Activated CD4-positive, alpha-beta T cell treated with anti-CD3 and anti-CD28 coated beads, Interleukin-2, amount 50 U/mL, for 48 hours (primary cell): ENCODE measurements at places on chromosomes 2 and 18.

- DNase-seq, result no peak
Observed at GRCh38 chr2:192030289-192030688, 164.4 kb downstream of the TMEFF2 start.

DNA sequence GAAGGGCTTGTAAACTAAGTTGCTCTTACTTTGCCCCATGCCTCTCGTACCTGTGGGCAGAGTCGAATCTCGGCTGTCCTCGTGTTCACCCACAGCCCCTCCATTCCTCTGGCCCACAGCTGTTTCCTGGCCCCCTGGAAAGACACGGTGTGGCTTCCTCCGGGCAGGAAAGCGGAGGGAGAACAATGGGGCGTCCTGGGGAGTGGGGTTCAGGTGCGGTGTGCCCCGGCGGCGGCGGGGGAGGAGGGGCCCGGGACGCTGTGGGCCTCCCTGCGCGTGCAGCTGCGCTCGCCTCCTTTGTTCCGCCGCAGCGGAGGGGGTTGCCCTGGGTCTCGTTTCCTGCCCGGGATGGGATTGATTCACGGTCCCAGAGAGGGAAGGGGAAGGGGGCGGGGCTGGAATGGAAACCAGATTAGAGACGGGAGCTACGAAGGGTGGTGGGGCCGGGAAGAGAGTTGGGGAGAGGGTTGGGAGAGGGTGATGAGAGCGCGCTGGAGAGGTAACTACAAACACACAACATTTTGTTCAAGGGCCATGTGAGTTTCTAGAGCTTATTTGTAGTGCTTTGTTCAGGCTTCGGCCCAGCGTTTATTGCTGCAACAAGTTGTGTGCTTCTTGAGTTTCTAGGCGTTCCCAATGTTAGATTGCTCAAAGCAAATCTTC is 796 bp downstream of the MYO1B start:
- DNase-seq, result peak; percentile 58

- DNase-seq, result no peak
Observed at GRCh38 chr2:80748592-80748991, 444.0 kb upstream of the LRRTM1 start.

GRCh38 chr2:239225371-239225851 is 175.4 kb downstream of the HDAC4 start:
- no peak for DNase-seq

GRCh38 chr18:35672897-35673296 is 91.4 kb downstream of the GALNT1 start:
- no peak for DNase-seq

DNA sequence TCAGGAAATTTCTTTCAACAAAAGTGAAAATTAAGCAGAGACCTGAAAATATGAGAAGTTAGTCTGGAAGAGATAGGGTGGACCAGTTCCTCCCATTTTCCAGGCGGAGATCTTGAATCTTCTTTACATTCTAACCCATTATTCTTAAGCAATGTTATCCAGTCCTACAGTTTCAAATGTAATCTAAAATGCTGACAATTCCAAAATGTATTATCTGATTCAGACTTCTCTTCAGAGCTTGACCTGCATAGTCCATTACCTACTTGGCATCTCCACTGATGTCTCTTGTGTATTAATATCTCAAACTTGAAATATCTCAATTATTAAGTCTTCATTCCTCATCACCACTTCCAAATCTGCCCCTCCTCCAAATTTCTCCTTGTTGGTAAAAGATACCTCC is 28.4 kb upstream of the SLC39A10 start:
- no peak for DNase-seq

- DNase-seq, result peak; percentile 34
Observed at GRCh38 chr18:23228102-23229061, 93.1 kb downstream of the CABLES1 start.

DNA sequence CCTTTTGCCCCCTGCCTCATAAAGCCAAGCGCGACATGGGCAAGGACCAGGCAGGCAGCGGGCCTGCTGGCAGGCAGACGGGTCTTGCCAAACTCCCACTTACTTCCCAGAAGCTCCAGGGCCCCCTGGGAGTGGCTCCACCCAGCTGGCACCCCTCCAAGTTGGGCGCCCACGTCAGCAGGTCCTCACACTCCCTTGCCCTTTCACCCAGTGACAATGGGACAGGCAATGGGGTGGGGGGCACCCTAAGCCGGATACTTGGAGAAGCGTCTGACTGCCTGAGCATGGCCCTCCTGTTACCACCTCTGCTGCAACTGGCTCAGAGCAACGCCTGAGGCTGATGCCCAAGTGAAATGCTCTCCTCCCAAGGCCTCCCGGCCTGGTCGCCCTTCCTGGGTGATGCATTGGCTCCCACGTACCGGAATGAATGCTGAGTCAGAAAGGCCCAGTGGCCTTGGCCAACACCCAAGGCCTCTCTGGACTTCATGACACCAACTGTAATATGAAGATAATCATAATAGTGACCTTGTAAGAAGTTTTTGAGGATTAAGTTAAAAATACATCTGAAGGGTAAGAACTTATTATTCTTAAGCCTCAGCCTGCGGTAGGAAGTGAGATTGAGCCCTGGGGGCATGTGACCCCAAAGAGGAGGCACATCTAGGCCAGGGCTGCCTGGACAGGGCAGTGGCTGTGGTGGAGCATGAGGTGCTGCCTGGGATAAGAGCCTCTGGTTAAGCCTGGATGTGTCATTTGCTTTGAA is 31.6 kb downstream of the KCNK3 start:
- no peak for DNase-seq

- no peak for DNase-seq
Observed at GRCh38 chr2:14189929-14190328, 442.6 kb upstream of the LRATD1 start.

DNA sequence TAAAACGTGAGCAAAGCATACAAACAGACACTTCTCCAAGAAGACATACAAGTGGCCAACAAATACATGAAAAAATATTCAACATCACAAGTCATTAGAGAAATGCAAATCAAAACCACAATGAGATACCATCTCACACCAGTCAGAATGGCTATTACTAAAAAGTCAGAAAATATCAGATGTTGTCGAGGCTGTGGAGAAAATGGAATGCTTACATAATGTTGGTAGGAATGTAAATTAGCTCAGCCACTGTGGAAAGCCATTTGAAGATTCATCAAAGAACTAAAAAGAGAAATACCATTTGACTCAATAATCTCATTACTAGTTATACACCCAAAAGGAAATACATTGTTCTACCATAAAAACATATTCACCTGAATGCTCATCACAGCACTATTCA is 825.7 kb downstream of the SUCLG1 start:
- no peak for DNase-seq

- no peak for DNase-seq
Observed at GRCh38 chr2:23666980-23667357, 260.0 kb downstream of the ATAD2B start.

DNA sequence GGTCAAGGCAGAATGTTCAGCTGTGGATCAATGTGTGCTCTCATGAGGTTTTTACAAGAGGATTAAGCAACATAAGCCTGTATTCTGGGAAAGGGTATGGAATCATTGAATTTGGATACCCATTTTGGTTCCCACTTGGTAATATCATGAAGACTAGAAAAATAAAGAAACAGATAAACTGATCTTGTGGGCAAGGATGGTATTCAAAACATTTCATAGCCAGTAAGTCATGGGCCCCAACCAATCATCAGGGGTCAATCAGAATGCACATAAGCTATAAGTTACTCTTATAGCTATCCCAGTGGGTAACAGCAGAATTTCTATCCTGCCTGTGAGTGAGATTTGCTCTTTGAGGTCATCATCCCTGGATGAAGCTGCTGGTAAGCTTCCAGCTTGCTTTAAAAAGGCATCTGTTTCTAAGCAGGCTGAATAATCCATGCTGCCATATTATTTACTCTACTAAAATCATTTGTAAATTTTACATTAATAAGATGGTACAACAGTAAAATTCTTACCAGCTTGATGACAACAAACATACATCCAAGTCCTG is 291.2 kb downstream of the RAD51AP2 start:
- no peak for DNase-seq

GRCh38 chr2:24169023-24169422 is 5.8 kb upstream of the FAM228A start:
- no peak for DNase-seq
